ENCODE measurements at places on chromosomes 5 and 9.

DNA sequence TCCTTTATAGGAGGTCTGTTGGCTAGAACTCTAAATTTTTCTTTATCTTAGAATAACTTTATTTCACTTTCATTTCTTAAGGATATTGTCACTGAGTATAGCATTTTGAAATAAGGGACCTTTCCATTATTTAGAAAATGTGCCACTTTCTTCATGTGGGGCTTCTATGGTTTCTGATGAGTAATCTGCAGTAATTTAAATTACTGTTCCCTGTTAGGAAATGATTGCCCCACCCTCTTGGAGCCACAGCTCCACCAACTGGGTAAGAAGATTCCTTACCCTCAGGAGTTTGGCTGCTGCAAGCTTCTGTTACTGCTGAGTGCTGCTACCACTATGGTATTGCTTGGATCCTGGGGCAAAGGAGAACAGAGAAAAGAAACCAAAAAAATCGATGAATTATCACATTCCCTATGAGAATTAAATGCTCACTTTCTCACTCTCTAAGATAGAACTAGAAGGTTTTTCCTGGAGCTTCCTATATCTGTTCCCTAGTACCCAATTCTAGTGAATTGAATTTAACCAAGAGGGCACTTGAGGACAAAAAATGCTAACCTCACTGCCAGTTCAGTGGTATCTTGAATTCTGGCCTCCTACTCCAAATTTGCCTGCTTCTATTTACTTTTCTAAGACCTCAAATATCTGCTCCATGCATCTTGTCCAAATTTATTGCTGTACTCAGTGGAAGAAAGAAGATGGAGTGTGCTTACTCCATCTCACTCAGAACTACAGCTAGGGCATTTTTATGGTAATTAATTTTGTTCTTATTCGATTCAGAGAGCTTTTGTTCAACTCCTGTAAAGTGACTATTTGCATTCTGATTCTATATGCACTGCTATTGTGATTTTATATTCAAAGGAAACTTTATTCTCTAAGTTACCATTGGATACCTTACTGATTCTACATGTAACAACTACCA lies 2111.3 kb downstream of the MAT2B start:
- no peak for DNase-seq

- DNase-seq: no peak
Measured at GRCh38 chr5:63570752-63571151, 391.5 kb downstream of the HTR1A start.

GRCh38 chr9:127370147-127370579 lies 26.8 kb upstream of the SLC2A8 start:
- no peak for DNase-seq

GRCh38 chr5:150619359-150620230 lies 20.9 kb upstream of the SYNPO start:
- DNase-seq: no peak

- DNase-seq: no peak
Measured at GRCh38 chr5:174073122-174073660, 27.7 kb downstream of the NSG2 start.

GRCh38 chr9:3521966-3522365 lies 3.8 kb downstream of the RFX3 start:
- no peak for DNase-seq

GRCh38 chr5:53956196-53956595 lies 354.2 kb downstream of the ARL15 start:
- no peak for DNase-seq

GRCh38 chr9:90131568-90131967 lies 511.1 kb downstream of the DIRAS2 start:
- DNase-seq: no peak

DNA sequence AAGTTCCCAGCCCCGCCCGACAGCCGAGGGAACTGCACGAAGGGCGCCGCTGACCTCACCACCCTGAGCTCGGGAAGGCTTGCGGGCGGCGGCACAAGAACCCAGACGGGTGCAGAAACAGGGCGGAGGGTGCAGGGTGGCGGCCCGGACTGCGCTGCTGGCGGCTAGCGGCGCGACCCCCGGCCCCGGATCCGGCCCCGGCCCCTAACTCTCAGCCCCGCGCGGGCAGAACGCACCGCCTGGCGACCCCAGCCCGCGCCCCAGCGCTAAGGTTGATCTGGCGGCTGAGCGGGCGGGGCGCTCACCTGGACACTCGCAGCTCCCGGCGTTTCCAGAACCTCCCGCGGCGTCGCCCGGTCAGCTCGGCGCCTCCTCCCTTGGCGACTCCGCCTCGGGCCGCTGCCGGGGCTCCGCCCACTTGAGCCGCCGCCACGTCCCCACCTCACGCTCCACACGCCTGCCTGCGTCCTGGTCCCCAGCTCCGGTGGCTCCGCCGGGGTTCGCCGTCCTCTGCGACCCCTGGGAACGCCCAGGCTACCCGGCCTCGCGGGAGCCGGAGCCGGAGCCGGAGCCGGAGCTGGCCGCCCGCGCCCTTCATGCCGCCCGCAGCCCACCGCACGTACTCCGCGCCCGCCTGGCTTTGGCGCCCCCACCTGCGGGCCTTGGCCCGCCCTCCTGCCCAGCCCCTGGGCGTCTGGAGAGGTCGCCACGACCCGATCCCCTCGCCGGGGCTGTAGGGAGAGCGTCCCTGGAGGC lies at the start of gene P4HA2:
Gene P4HA2 (minus strand): TSS at position 369 of the 756 bp plus-strand sequence. CDS start 9,227 bp downstream, outside the sequence.
- peak; percentile 18 for DNase-seq

GRCh38 chr5:7851240-7851592 lies 283 bp upstream of the CFAP90 start:
- no peak for DNase-seq

GRCh38 chr5:113808956-113809355 lies 295.5 kb downstream of the YTHDC2 start:
- no peak for DNase-seq

- DNase-seq: no peak
Measured at GRCh38 chr5:142156839-142157463, 48.4 kb downstream of the NDFIP1 start.

GRCh38 chr5:96332535-96333366 lies 100.3 kb downstream of the PCSK1 start:
- DNase-seq: no peak

DNA sequence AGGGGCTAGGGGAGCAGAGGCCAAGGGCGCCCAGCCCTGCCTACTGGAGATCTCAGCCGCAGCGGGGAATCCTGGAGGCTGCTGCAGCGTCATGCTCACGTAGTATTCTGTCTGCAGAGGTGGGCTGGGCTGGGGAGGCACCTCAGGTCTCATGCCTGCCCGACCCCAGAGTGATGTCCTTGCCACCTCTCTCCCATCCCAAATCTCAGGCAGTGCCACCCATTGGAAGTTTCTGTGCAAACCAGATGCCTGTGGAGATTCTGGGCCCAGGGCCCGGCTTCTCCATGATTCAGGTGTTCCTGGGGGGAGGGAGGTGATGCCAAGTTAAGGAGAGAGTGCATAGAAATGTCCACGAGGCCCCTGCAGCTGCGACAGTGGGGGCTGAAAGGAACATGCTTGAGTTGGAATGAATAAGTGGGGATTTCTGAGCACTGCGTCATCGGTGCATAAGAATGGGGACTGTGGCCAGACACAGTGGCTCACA lies 72.0 kb downstream of the ANKRD33B start:
- DNase-seq: no peak

- no peak for DNase-seq
Measured at GRCh38 chr9:110526426-110526825, 53.1 kb downstream of the SVEP1 start.

GRCh38 chr9:14529629-14530028 lies 163.6 kb downstream of the ZDHHC21 start:
- DNase-seq: no peak

DNA sequence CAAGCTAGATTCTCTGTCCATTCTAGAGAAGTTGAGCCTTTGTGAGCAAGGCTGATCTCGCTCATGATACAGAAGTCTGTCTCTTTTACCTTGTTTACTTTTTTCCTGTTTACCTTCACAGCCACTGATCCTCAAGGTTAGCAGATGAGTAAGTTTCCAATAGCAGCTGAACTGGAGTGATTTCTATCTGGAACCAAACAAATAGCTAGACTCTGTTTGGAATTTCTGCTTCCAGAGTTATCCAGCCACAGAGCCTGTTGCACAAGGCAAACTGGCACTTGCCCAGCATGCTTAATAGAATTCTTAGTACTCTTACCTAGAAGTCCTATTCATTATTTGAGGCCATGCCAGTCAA lies 12.8 kb upstream of the PANK3 start:
- no peak for DNase-seq

DNA sequence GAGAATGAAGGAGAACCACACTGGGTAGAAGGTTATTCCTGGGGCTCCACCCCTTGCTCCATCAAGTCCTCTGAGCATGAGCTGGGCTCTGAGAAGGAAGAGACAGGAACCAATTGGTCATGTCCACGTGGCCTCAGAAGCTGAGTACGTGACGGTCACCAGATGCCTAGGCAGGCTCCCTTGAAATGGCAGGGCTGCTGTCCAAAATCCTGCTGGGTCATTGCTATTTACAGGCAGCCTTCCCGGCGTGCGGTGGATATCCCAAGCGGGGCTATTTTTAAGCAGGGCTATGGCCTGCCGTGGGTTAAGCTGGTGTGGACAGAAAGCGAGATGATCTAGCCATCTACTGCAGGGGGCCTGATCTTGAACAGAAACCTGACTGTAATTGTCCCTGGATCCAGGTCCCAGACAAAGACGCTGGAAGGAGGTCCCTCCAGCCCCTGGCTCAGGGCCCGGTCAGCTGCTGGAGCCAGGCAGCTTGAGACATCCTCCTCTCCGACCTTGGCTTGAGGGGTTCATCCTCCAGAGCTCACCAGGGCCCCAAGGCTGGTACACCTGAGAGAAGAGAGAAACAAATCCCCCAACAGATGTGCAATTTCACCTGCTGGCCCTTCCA lies 550 bp upstream of the CKMT2 start:
- DNase-seq: no peak

GRCh38 chr9:136235171-136235570 lies 10.4 kb downstream of the QSOX2 start:
- no peak for DNase-seq

- DNase-seq: no peak
Measured at GRCh38 chr9:133375116-133375723, 640 bp downstream of the SURF4 start.

DNA sequence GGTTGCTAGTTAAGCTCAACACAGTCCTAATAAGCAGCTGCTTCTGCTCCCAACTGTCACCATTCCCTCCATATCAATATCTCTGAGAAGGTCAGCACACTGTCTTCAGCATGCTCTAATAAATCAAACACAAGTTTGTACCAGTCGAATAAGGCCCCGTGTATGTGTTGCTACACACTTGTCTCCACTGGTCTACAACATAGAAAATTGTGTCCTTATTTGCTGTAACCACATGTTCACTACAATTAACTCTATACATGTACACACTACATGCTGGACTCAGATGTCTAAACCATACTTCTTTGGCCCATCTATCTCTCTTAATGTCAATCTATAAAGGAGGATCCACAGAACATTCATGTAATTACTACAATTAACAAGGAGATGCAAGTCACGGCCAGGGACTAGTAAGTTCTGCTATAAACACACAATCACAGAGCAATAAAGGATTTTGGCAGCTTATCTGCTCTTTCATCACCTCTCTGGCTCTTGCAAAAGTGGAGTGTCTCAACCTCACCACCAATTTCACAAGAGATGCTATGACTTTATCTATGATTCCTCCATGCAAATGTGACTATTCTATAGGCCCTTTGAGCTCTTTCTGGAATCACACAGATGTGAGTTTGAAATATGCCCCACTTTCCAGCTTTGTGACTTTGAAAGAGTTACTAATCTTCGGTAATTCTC lies 143.9 kb downstream of the SEMA5A start:
- no peak for DNase-seq

- DNase-seq: no peak
Measured at GRCh38 chr5:178426326-178427130, 163.7 kb downstream of the COL23A1 start.

- DNase-seq: no peak
Measured at GRCh38 chr9:134987376-134987775, 69.7 kb upstream of the FCN1 start.

- DNase-seq: no peak
Measured at GRCh38 chr5:56383761-56384160, 150.6 kb upstream of the ANKRD55 start.

DNA sequence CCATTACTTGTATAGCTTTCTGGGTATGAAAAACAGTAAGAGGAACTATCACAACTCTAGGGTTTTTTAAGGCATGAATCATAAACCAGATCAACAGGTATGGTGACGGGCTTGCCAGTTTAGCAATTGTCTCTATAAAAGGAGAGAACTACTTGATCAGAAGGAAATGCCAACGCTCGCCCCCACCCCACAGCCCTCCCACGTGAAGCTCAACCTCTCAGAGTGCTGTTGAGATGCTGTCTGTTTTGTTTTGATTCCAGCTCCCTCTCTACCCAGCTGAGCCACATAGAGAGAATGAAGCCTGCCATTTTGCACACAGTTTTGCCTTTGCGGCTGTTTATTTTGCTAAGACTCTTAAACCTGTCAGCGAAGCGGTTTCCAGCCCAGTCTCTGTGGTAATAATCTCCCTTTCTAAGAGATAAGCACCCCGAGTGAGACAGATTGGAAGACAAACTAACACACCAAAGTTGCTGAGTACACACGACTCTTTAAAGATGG lies 257.9 kb upstream of the ANKRD55 start:
- no peak for DNase-seq

DNA sequence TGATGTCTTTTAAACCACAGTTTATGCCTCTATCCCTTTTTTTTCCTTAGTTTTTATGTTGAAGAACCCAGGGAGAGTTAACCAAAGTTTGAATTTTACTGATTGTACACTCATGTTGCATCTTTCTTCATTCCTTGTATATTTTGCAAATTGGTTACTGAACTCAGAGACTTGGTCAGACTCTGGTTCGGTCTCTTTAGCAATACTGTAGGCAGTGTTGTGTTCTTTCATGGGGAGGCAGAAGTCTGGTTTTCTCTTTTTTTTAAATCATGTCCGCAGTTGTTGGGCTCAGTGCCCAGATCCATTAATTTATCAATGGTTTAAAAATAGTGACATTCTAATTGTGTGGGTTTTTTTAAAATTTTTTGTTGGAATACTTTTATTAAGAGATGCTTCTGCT lies 23.4 kb downstream of the UBE2R2 start:
- no peak for DNase-seq

DNA sequence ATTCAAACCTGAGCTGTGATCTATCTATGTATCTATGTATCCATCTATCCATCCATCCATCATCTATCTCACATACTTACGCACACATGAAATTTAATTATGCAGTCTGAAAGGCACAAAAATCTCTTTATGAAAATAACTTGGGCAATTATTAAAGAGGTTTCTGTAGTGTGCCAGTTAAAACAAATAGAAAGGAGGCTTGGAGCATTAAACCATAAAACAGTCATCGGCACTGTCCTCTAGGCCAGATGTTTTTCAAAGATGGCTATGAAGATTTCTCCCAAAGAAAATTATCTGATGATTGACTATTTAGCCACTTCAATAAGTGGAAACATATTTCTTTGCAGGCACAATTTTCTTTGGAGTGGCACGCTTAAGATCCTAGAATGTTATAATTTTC lies 392.5 kb upstream of the RPS23 start:
- no peak for DNase-seq

GRCh38 chr5:103014983-103015382 lies 105.0 kb downstream of the GIN1 start:
- no peak for DNase-seq

Data from NCI-H2107 (cell line).